ENCODE measurements at places on chromosomes 2 and 18. TPM values are rescaled to one million over a fixed set of nuclear protein-coding genes. Genes with fewer than 3 reads are reported as not detected.
A peak's percentile ranks its signal among the peaks of the same experiment; 100 is the strongest.

Gene ACADL
- not detected for total RNA-seq

Gene CRYGD
- not detected for total RNA-seq

Gene ADAM23
- 1.1 TPM for total RNA-seq

Gene LYPD6
- total RNA-seq = 8.5 TPM

Gene BCL2
- 2.2 TPM for total RNA-seq

Gene KYNU
- total RNA-seq = 11.7 TPM

Gene ZAP70
- 0.33 TPM for total RNA-seq

Gene MOB1A
- total RNA-seq = 164 TPM

Gene DTNA
- total RNA-seq = 12.1 TPM

Gene ANKRD30B
- total RNA-seq = not detected

Gene ONECUT2
- total RNA-seq = 1.1 TPM

Gene IGFBP5
- total RNA-seq = 2.9 TPM

Gene EFR3B
- total RNA-seq = 4.3 TPM

Gene MAPK4
- 0.17 TPM for total RNA-seq

DNA sequence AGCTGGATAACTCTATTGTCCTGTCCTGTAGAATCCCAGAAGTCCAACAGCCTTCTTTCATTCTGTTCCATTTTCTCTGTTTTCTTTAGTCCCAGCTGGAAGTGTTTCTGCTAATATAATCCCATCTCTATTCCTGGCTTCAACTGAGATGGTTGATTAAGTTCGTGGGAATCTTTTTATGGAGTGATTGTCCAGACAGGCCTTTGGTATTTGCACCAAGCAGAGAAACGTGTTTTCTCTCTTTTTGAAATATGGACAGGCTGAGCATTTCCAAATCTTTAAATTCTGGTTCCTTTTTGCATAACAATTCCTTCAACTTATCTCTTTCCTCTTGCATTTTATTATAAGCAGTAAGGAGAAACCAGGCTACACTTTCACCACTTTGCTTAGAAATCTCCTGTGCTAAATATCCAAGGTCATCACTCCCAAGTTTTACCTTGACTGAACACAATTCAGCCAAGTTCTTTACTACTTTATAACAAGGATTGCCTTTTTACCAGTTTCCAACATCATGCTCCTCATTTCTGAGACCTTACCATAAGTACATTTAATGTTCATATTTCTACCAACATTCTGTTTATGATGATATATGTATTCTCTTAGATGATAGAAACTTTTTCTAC is 108.8 kb downstream of the ZFP36L2 start:
- DNase-seq = no peak

DNA sequence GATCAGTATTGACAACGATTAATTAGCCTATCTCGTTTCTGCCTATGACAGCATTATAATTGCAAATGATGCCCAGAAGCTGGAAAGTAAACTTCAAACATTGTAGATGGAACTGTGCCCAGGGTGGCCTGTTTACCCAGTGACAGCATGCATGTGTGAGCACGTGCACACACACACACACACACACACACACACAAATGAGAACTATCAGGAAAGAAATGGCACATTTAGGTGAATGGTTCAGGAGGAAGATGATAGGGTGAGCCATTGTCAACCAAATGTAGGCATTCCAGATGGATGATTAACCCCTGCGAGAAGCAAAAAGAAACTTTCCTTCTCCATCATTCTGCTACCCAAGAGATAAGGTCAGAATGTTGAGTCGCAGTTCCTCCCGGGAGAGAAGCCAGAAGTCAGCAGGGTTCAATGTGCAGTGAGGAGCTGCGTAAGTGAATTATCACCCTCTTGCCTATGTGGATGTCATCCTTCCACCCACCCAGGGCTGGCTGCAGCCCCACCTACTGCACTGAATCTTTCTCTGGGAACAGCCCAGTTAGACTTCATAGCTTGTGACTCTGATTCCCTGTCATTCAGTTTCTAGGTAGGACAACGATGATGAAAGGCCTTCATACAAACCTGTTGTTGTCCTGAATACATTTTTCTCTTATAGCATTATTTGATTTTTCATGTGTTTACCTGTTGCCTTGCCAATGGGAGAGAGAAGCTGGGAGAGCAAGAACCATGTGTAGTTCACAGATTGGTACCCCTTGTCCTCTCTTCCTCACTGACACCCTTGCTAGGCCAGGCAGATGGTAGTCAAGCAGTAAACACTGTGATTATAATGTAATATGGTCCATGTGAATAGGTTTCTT is 3.5 kb upstream of the APOB start:
- DNase-seq = peak; percentile 49

DNA sequence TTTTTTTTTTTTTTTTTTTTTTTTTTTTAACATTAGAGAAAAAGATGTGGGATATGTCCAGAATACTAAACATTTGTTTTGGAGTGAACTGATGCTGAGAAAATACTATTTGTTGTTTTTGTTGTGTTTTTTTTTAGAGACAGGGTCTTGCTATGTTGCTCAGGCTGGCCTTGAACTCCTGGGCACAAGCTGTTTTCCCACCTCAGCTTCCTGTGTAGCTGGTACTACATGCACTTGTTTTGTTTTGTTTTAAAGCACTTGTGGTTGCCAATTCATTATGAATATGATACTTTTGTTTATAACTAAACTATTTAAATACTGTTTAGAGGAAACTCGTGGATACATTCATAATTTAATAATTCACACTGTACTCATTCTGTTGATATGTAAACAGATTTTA is 33.4 kb upstream of the DYSF start:
- no peak for DNase-seq

GRCh38 chr2:217774232-217774631 is 228.6 kb downstream of the TNS1 start:
- DNase-seq = no peak

GRCh38 chr18:8011361-8011760 is 444.2 kb downstream of the PTPRM start:
- no peak for DNase-seq

DNA sequence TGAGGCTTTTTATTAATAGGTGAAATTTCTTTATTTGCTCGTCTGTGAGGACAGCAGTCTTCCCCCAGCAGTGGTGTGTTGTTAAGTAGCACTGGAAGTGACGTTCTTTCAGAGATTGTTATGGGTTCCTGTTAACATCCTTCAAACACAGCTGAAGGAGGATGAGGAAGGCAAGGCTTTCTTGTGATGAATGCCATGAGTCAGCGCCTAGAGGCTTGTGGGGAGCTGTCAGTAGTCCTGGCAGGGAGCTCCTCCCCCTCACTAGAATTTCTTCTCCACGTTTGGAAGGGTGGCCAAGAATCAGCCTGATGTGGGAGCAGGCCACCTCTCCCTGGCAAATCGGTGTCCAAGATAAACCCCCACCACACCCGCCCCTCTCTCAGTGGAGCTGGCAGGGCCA is 113.2 kb downstream of the ARHGEF4 start:
- no peak for DNase-seq

DNA sequence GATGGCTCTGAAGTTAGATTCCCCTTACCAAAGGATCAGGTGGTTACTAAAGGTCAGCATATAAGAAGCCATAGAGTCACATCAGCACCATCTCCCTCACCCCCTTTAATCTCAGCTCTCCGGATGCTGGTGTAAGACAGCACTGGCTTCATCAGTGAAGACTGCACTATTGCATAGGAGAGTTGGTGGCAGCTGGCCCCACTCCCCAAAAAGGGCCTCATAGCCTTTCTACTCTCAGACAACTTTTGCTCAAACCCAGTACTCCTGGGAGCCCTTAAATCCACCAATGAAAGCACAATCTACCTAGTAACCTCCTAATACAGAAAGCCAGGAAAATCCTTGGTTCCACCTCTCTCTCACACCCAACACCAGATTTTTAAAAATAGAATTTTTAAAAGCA is 6.9 kb upstream of the DIPK1C start:
- no peak for DNase-seq

- peak; percentile 72 for DNase-seq
Measured at GRCh38 chr2:236180831-236181453, 12.8 kb upstream of the GBX2 start.

- no peak for DNase-seq
Measured at GRCh38 chr2:190360965-190361364, 17.6 kb downstream of the INPP1 start.

GRCh38 chr2:197179744-197180498 is 130.7 kb downstream of the ANKRD44 start:
- peak; percentile 20 for DNase-seq

- no peak for DNase-seq
Measured at GRCh38 chr2:101571951-101572350, 97.0 kb upstream of the RFX8 start.

DNA sequence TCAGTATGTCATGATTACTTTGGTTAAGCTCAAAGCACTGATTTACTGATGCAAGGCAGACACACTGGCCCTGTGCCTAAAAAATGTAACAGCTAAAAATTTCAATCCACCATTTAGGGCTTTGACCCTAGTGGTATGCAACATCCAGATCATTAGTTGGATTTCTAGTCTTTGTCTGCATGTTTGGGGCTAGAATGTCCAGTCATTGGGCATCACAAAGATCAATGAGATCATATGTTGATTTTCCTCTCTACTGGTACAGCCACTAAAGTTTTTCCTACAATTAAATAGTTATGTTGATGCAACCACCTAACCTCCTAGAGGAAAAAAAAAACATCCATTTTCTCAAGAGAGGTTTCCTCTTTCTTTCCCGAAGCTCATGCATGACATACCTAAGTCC is 53.4 kb upstream of the REV1 start:
- no peak for DNase-seq

- DNase-seq = no peak
Measured at GRCh38 chr2:209463226-209463625, 39.4 kb downstream of the MAP2 start.

- DNase-seq = no peak
Measured at GRCh38 chr2:215397632-215398341, 38.1 kb downstream of the FN1 start.

DNA sequence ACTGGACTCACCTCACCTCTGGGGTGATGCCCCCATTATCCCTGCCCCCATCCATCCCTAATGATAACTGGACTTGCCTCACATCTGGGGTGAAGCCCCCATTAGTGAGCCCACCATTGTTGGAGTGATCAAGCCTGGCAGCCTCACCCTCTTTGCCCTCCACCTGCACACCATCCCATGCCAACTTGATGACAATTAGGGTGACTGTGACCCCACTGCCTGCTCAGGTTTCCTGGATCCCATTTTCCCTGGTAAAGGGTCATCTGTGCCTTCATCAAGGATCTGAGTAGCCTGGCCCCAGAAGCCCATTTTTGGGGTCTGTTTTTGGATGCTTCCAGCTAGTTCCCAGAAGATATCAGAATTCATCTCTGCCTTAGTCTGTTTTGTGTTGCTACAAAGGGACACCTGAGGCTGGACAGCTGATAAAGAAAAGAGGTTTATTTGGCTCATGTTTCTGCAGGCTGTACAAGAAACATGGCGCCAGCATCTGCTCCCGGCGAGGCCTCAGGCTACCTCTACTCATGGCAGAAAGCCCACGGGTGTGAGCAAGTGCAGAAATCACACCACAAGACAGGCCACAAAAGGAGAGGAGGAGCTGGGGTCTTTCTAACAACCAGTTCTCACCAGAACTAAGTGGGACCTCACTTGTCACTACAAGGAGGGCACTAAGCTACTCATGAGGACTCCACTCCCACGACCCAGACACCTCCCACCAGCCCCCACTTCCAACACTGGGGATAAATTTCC is 196.4 kb upstream of the TWIST2 start:
- no peak for DNase-seq

Measured in Daoy (cell line).